ENCODE measurements at places on chromosomes 6 and 20.

DNA sequence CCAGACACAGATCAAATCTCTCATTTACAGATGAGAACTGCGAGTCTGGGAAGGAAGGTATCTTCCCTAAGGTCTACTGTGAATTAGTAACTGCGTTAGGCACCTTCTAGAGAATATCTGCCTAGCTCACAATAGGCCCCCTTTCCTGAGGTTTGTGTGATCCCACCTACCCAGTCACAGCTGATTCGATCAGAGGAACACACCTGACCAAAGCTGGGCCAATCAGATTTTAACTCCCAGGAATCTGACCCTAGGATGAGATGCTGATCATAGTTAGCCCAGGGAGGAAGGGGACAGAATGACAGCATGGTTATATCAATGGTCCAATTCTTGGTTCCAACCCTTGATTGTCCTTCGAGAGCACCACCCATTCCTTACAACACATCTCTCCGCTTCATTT, 7.4 kb upstream of the CCDC167 start:
- DNase-seq: no peak

- DNase-seq: no peak
Measured at GRCh38 chr6:43180985-43181384, 1.0 kb upstream of the CUL9 start.

- DNase-seq: no peak
Measured at GRCh38 chr20:53800883-53801604, 207.4 kb upstream of the ZNF217 start.

DNA sequence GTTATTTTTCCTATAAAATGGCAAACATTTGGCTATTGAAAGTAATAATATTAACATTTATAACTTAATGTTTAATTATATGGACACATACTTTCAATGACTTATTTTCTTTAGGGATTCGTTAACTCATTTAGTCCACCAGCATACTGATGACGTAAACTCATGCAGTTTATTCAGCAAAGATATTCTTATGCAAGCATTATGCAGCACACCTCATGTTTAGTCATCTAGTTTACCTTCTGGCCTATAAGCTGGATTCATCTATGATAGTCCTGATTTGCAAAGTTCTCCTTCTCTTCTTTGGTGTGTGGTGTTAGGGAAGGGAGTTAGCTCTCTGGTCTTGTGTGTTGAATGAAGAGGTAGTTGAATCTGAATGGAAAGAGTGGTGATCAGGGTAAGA, 60.0 kb downstream of the OR2J2 start:
- DNase-seq: no peak

GRCh38 chr6:157812425-157813171, 10.4 kb upstream of the SNX9 start:
- no peak for DNase-seq

DNA sequence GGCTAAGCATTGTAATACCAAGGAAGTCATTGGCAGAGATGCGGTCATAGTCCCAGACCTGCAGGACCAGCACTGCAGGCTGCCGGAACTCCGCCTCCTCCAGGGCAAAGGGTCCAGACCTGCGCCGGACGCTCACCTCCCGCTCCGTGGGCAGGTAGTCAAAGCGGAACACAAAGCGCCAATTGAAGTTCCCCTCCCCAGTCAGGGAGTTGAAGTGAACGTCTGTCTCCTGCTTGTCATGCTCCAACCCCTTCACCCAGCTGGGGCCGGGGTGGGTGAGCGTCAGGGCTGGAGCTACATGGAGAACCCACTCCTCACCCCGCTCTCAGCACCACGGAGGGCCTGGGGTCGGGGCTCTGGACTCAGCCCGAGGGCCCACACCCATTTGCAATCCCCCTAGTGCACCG, 18.2 kb downstream of the ERGIC3 start:
- no peak for DNase-seq

GRCh38 chr6:147947521-147947920, 395.1 kb upstream of the SASH1 start:
- DNase-seq: no peak

Data from NCI-H1930 (cell line).